ENCODE measurements at places on chromosomes 16 and 17.

GRCh38 chr16:14071576-14072271 is 605 bp downstream of the MRTFB start:
- no peak for DNase-seq

- no peak for DNase-seq
Observed at GRCh38 chr17:29840884-29841283, 89.1 kb downstream of the SSH2 start.

DNA sequence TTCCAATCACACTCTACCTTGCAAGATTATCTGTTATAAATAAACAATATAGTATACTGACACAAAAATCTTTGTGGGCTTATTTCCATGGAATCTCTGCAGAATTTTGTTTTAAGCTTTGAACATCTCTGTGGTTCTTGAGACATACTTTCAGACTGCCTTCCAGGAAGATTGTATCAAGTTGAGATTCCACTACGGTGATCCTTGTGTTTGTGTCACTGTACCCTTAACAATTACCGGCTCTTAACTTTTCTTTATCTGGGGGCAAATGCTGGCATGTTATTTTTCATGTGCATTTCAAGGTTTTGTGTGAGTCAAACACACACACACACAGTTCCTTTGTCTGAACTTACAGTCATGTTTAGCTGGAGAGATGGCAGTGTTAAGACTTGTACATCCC is 472.7 kb upstream of the HSBP1 start:
- no peak for DNase-seq

GRCh38 chr16:896261-897199 is 74.3 kb downstream of the LMF1 start:
- DNase-seq = no peak

- no peak for DNase-seq
Observed at GRCh38 chr17:79047291-79047920, 23.4 kb downstream of the C1QTNF1 start.

DNA sequence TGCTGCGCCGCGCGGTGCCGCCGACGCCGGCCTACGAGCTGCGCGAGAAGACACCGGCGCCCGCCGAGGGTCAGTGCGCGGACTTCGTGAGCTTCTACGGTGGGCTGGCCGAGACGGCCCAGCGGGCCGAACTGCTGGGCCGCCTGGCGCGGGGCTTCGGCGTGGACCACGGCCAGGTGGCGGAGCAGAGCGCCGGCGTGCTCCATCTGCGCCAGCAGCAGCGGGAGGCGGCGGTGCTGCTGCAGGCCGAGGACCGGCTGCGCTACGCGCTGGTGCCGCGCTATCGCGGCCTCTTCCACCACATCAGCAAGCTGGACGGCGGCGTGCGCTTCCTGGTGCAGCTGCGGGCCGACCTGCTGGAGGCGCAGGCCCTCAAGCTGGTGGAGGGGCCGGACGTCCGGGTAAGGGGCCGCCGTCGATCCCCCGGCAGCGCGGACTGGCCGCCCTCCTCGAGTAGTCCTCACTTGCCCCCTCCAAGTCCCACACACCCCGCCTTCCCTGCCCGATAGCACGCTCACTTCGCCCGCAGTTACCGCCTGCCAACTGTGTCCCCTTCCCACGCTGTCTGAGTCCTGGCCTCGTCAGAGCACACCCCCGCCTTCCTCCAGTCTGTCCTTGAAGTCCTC is 470 bp downstream of the MLYCD start:
- DNase-seq = no peak

DNA sequence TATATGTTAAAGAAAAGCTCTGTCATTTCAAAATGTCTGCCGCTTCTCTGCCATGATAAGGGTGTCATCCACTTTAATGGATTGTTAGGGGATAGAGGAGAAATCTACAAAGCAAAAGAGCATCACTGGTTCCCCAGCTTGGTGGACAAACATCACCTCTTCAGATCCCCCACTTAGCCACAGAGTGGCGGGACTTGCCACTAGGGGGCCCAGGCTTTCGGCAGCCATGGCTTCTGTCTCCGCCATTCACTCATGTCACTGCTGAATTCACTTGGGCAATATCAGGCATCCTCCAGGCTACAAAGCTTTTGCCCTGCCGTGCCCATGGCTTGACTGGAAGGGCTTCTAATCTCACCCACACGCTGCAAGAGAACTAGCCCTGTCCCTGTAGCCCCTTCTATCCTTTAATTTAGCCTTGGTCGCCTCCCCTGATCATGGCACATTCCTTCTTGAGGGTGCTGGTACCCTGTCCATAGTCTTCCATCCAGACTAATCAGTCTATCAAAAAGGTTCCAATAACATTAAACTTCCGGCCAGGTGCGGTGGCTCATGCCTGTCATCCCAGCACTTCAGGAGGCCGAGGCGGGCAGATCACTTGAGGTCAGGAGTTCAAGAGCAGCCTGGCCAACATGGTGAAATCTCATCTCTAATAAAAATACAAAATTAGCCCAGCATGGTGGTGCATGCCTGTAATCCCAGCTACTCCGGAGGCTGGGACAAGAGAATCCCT is 34.7 kb downstream of the SBK1 start:
- DNase-seq = no peak

DNA sequence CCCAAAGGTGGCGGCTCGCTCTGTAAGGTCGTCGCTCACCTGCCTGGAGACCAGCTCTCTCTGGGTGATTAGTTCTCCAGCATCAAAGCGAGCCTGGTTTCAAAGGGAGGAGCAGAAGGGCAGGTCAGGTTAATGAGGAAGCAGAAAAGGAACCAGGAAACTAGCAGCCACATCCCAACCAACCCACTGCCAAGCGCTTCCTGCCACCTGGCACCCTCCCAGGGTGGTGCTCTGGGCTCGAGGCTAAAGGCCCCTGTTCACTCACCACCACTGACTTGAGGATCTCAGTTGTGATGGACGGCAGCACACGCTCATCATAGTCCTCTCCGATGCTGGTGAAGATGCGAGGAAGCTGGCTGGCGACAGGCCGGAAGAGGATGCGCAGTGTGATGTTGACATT is 5.6 kb downstream of the PHB1 start:
- no peak for DNase-seq

DNA sequence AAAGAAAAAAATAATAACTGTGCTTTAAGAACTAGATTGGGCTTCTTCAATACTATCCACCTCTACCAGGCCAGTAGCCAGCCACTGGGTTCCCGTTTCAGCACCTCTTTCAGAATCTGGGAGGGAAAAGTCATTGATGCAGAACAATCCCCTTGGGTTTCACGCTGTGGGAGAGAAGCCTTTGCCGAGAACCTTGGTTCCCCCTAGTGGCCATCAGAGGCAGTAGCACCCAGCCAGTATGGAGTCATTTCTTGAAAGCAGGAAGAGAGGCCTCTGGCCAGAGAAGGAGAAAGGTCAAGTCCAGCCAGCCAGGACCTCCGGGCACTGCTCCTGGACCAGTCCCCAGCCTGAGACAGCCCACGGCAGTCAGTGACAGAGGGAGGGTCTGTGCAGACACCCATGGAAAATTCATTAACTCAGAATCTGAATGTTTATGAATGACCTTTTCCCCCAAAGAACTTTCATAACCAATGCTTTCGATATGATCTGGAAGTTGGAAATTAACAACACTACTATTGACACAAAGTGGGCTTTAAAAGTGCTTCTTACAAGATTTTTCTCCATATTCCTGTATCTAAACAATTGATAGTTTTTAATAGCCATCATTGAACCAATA is 51.2 kb upstream of the CDH5 start:
- peak; percentile 63 for DNase-seq

DNA sequence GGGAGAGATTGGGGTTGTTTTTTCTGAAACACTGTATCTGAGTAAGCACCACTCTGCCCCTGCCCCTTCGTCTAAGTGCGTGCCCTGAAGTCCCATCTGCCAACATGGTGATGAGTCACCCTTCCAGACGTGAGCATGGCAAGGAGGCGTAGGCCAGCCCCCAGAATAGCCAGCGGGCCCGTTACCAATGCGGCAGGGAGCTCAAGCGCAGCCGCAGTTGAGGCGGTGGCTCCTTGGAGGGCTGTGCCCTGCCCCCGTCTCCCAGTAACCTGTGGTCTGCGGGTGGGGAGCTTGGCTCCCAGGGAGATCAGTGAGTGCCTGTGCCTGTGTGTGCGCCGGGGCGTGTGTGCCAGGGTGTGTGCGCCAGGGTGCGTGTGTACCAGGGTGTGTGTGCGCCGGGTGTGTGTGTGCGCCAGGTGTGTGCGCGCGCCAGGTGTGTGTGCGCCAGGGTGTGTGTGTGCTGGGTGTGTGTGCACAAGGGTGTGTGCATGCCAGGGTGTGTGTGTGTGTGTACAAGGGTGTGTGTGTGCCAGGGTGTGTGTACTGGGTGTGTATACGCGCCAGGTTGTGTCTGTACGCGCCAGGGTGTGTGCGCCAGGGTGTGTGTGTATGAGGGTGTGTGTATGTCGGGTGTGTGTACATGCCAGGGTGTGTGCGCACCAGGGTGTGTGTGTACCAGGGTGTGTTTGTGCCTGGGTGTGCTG is 98.6 kb upstream of the CHMP6 start:
- DNase-seq = no peak

DNA sequence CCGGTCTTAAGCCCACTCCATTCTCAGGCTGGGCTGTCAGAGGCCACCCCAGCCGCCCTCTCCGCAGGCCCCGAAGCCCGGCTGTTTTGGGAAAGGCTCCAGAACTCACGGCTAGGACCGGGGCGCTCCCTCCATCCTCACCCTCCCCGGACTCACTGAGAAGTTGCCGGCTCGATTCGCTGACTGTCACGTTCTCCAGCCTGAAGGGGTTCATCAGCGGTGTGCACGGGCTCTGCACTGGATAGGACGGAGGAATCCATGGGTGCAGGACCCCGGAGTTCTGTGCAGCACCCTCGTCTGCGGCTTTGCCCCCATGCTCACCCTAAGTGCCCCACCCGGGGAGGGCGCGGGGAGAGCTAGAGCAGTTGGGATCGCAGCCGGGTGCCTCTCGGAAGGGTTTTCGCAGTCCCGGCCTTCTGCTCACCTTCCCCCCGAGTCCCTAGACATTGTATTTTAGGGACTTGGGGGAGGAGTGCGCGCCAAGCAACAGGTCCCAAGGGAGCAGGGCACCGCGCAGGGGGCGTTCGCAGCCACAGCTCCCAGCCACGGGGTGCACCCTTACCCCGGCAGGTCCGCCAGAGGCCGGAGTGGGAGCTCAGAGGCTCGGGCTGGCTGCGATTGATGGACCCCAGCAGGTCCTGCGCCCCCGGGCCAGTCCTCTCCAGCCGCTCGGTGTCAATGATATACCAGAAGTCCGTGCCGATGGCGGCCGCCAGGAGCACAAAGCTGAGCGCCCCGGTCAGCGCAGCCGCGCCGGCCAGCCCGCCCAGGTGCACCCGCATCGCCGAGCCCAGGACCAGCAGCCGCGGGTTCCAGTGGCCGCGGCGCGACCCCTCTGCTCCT is 1.0 kb downstream of the TMEM114 start:
- DNase-seq = no peak

GRCh38 chr16:28606291-28607115 is 3.3 kb downstream of the SULT1A1 start:
- no peak for DNase-seq

GRCh38 chr17:79412886-79413390 is 197.9 kb downstream of the RBFOX3 start:
- no peak for DNase-seq

- DNase-seq = no peak
Observed at GRCh38 chr16:559411-560203, 587 bp upstream of the PRR35 start.

GRCh38 chr17:81906476-81907218 is 4.6 kb downstream of the PCYT2 start:
- DNase-seq = no peak

- DNase-seq = no peak
Observed at GRCh38 chr17:58371300-58371950, 19.4 kb upstream of the SUPT4H1 start.

DNA sequence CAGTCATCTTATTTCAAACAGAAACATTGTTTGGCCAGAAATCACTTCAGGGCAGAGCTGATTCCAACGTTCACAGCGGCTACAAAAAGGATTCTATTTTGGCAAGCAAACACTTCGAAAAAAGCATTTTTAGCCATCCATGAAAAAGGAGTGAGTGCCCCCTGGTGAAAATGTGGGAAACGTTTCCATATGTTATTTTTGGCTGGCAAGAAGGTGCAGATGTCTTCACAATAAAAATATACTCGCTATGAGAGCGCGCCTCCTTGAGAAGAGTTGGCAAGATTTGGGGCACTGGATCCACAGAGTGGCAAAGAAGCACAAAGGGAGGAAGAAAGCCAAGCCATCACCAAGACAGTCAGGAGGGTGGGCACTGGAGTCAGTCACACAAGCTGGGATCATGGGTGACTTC is 191.1 kb downstream of the CHD9NB start:
- peak; percentile 78 for DNase-seq

- DNase-seq = no peak
Observed at GRCh38 chr17:4307179-4307930, 43.6 kb upstream of the ANKFY1 start.

- no peak for DNase-seq
Observed at GRCh38 chr16:30530163-30531037, 4.0 kb upstream of the ZNF768 start.

DNA sequence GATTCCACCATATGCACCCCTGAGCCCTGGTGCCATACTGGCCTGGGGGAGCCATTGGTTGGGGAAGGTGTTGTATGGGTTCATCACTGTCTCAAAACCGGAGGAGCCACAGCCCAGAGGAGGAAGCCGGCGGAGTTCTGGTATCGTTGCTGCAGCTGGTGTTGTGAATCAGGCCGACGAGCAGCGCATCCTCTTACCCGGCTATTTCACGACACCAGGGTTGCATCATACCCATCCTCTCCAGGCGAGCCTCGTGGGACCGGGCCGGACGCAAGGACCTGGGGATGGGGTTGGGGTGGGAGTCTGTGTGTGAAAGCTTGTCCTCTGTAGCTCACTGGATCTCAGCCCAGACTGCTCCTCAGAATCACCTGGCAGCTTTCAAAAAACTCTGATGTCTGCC is 6.6 kb upstream of the SLC12A3 start:
- DNase-seq = no peak

DNA sequence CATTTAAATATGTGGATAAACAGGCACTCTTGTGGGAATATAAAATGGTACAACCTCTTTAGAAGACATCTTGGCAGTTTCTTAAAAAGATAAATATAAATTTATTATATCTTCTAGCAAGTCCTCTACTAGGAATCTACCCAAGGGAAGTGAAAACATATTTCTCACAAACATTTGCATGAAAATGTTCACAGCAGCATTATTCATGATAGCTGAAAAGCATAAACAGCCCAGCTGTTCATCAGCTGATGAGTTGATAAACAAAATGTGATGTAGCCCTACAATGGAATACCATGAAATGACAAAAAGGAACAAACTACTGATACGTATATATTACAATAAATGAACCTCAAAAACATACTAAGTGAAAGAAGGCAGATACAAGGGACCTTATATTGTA is 12.0 kb downstream of the DGKE start:
- no peak for DNase-seq

- no peak for DNase-seq
Observed at GRCh38 chr16:56993204-56993603, 3.8 kb downstream of the NLRC5 start.

DNA sequence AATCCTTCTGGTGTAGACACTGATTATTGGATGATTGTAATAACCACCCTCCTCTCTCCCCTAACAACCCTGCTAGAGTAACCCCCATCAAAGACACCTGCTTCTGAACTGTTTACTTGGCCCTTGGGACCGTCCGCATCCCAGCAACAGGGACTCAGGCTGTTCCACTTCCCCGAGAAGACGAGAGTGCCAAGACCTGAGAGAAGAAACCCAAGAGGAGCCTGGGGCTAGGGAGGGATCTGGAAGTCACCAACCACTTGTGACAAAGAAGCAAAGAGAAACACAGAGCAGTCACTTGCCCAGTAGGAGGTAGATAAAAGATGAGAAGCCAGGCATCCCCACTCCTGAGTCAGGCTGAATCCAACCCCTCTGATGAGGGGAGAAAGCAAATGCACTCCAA is 84.3 kb downstream of the CDH11 start:
- DNase-seq = no peak

GRCh38 chr17:60748204-60748603 is 70.6 kb downstream of the BCAS3 start:
- no peak for DNase-seq

- no peak for DNase-seq
Observed at GRCh38 chr16:77336637-77337036, 98.2 kb downstream of the ADAMTS18 start.

All from NCI-H1105 (cell line).